ENCODE measurements at places on chromosomes 13 and 19.

GRCh38 chr19:15239337-15239949 is 7.2 kb upstream of the EPHX3 start:
- DNase-seq: no peak

- DNase-seq: no peak
Observed at GRCh38 chr13:94345374-94346195, 133.9 kb downstream of the DCT start.

- DNase-seq: no peak
Observed at GRCh38 chr19:51256155-51256625, 5.3 kb downstream of the SIGLECL1 start.

GRCh38 chr13:91356919-91357612 is 9.6 kb downstream of the MIR17HG start:
- DNase-seq: no peak

DNA sequence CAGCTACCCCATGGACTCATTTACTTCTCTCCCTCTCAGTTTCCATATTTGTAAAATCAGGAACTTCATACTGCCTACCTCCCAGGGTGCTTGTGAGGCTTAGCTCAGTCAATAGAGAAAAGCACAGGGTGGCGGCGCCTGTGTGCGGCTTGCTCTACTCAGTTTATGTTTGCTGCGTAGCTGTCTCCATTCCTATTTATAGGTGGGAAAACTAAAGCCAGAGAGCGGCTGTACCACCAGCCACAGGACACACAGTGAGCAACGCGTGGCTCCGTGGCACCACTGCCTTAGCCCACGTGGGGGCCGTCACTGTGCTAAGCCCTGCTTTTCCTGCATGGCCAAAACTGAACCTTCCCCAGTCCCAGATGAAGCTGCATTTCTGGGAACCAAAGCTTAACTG is 292.4 kb downstream of the TEX29 start:
- DNase-seq: no peak

GRCh38 chr19:15022752-15023151 is 26.5 kb upstream of the CASP14 start:
- no peak for DNase-seq

- no peak for DNase-seq
Observed at GRCh38 chr13:28819046-28819730, 951 bp upstream of the MTUS2 start.

DNA sequence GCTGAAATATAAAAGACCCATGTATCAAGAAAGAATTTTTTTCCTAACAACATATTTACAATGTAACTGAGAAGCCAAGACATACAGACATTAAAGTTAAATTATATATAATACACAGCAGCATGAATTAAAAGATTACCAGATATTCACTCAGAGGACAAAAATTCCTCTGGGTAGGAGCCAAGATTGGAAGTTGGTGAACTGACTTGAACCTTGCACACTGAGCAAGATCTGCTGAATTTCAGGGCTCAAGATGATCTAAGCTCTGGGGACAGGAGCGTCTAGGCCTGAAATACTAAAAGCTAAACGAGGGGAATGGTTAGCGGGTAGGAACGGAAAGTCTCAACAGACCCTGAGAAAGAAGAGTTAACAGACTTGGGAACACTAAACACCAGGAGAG is 8.5 kb downstream of the FOXO1 start:
- DNase-seq: no peak

DNA sequence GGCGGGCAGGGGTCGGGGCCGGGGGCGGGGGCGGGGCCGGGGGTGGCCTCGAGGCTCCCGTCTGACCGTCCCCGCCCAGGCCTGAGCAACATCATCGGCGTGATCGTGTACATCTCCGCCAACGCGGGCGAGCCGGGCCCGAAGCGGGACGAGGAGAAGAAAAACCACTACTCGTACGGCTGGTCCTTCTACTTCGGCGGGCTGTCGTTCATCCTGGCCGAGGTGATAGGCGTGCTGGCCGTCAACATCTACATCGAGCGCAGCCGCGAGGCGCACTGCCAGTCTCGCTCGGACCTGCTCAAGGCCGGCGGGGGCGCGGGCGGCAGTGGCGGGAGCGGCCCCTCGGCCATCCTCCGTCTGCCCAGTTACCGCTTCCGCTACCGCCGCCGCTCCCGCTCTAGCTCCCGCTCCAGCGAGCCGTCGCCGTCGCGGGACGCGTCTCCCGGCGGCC is 9.4 kb upstream of the CACNG6 start:
- no peak for DNase-seq

- DNase-seq: no peak
Observed at GRCh38 chr13:92379371-92379770, 847.2 kb upstream of the GPC6 start.

DNA sequence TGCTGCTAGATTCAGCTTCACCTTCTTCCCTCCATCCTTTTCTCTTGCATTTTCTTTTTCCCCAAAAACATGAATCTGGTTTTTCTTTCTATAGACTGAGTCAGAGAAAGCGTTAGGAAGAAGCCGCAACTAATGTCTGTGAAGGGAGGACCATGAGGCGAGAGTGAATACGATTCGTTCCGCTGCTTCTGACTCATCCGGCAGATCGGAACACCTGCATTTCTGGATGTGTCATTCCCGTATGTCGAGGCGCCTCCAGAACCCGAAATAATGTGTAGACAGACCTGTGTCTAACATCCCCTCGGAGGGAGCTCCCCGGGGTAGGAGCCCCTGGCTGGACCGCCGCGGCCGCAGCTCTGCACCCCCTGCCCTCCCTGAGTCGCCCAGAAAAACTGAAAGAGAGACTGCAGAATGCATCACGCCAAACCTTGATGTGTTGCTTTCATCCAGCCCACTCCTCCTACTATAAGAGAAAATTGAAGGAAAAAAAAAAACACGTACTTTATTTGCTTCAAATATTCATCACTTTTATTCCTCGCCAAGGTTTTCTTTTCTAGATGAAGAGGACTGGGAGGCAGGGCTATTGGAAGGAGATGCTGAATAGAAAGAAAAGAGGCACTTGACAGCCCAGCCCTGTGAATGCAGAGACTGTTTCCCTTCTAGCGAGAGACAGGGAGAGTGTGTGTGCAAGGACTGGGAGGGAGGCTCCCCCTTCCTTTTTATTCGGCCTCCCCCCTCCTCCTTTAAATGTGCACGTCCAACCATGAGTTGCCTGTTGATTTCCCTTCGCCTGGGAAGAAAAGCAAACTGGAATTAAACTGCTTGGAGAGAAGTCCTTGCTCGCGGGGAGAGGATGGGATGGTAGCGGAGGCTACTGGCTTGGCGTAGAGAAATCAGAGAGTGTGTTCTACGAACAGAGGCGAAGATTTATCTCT is 616 bp upstream of the PCDH17 start:
- DNase-seq: no peak

All from stimulated activated CD8-positive, alpha-beta memory T cell treated with anti-CD3 and anti-CD28 coated beads, Interleukin-7, amount 100 ng/mL, for 4 hours (primary cell).